ENCODE measurements at places on chromosomes 13 and 19. TPM values are rescaled to one million over a fixed set of nuclear protein-coding genes. Genes with fewer than 3 reads are reported as not detected.

- H3K4me1 ChIP-seq = no peaks in the 10 kb centered on the region
- no peak overlapping the region for H3K27ac ChIP-seq
- H3K27me3 ChIP-seq = no peaks in the 10 kb centered on the region
- no peak overlapping the region for H3K4me3 ChIP-seq
- DNase-seq = no peak
Observed at GRCh38 chr19:7188698-7189629, 105.2 kb downstream of the INSR start.

GRCh38 chr19:18107235-18107634 is 9.7 kb downstream of the MAST3 start:
- no peaks in the 10 kb centered on the region for H3K27me3 ChIP-seq
- peaks cover 7% of the 10 kb centered on the region for H3K4me1 ChIP-seq
- no peaks in the 10 kb centered on the region for H3K36me3 ChIP-seq
- no peak overlapping the region for H3K4me3 ChIP-seq
- no peak overlapping the region for H3K27ac ChIP-seq

DNA sequence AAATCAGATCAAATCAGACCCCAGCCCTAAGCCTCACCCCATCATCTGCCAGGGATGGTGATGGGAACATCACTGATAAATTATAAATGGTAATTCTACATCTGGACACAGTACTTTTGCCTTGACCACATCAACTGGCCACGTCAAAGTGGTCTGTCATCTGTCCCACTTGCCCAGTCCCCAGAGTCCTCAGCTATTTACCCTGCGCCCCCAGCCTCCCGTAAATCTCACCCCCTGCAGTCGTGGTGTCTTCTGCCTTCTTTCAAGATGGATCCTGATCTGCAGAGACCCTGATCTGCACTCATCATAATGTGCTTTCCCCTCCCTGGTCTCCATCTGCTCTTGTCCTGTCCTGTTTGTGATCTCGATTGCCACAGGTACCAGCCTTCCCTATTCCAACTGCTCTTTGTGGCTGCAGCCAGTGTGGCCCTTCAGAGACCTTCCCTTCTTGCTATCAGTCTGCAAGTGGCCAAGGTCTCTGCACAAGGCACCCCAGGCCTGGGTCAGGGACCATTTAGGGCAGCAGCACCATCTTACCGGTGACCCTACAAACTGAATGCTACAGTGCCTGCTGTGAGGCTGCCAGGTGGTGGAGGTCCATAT is 26.7 kb upstream of the POP4 start:
- no peaks in the 10 kb centered on the region for H3K36me3 ChIP-seq
- no peaks in the 10 kb centered on the region for H3K4me1 ChIP-seq
- no peaks in the 10 kb centered on the region for H3K27me3 ChIP-seq
- no peak overlapping the region for H3K27ac ChIP-seq
- H3K4me3 ChIP-seq = no peak overlapping the region

DNA sequence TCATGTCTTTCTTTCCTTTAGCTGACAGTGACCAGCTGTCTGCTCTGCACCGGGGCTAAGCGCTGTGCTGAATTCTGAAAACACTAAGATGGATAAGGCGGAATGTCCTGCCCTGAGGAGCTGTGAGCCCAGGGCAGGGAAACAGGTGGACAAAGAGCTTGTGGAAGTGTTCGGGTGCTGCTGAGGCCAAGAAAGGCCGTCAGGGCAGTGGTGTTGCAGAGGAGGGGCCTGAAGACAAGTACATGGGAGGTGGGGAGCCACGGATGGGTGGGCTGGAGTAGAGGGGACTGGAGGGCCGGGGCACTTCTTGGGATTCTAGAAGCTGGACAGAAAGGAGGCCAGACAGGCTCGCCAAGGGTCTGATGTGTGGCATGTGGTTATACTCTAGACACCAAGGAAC is 66.2 kb upstream of the GPR183 start:
- H3K27me3 ChIP-seq = no peaks in the 10 kb centered on the region
- no peak overlapping the region for H3K27ac ChIP-seq
- H3K4me1 ChIP-seq = no peaks in the 10 kb centered on the region
- H3K4me3 ChIP-seq = no peak overlapping the region

CGB3 gene
- not detected for total RNA-seq

GRCh38 chr19:32543115-32543900 is 37.7 kb upstream of the PDCD5 start:
- DNase-seq = no peak
- no peaks in the 10 kb centered on the region for H3K4me1 ChIP-seq
- H3K36me3 ChIP-seq = no peaks in the 10 kb centered on the region
- no peak overlapping the region for H3K27ac ChIP-seq

DNA sequence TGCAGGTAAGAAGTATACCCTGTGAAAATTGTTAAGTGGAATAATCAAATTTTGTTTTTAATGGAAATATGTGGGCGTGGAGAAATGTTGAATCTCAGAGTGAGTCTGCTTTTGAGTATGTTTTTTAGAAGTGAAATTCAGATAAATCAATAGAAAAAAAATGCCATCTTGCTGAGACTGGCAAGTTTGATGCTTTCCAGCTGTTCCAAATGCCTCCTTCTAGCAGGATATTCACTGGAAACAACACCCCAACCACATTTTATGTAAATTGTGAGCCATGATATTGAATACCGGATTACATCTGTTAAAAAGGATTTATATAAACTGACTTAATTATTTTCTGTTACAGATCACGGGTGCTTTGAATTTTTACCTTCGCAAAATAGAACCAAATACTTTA is 115.4 kb downstream of the ITGBL1 start:
- DNase-seq = no peak
- H3K36me3 ChIP-seq = no peaks in the 10 kb centered on the region

B3GNT3 gene
- total RNA-seq = 2.0 TPM

GRCh38 chr13:39273953-39274738 is 235.9 kb downstream of the NHLRC3 start:
- no peaks in the 10 kb centered on the region for H3K4me1 ChIP-seq
- no peak overlapping the region for H3K4me3 ChIP-seq
- no peaks in the 10 kb centered on the region for H3K36me3 ChIP-seq
- DNase-seq = no peak
- H3K27me3 ChIP-seq = no peaks in the 10 kb centered on the region
- H3K27ac ChIP-seq = no peak overlapping the region

DNA sequence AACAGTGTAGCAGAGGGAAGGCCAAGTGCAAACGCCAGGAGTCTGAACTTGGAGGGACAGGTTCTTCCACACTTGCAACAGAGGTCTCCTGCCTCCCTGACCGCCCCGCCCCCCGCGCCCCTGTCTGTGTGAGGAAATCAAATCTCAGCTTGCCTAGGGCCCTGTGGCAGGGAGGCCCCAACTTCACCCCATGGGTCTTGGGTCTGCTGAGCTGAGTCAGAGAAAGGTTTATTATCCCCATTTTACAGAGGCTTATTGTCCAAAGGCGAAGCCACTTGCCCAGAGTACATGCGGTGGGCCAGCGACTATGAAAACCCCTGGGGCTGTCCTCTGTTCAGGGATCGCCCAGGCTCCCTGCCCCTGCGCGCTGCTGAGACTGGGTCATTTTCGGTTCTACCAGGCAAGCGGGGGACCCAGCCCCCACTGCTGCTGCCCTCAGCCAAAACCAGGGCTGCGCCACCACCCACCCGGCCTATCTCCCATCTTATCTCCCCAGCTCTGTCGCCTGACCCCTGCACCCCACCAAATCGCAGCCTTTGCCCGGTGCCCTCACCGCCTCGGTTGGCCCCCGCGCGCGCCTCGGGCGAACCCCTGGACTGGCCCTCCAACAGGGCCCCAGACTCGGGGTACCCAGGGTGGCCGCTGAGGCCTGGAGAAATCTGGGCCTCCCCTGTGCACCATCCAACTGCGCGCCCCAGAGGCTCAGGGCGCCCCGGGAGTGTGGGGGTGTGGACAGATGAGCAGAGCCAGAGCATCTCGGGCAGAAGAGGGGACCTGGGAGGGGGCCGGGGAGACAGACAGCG is 850 bp upstream of the CERS4 start:
- H3K36me3 ChIP-seq = no peaks in the 10 kb centered on the region
- DNase-seq = no peak
- H3K27ac ChIP-seq = peak overlapping the region; percentile 88

DNA sequence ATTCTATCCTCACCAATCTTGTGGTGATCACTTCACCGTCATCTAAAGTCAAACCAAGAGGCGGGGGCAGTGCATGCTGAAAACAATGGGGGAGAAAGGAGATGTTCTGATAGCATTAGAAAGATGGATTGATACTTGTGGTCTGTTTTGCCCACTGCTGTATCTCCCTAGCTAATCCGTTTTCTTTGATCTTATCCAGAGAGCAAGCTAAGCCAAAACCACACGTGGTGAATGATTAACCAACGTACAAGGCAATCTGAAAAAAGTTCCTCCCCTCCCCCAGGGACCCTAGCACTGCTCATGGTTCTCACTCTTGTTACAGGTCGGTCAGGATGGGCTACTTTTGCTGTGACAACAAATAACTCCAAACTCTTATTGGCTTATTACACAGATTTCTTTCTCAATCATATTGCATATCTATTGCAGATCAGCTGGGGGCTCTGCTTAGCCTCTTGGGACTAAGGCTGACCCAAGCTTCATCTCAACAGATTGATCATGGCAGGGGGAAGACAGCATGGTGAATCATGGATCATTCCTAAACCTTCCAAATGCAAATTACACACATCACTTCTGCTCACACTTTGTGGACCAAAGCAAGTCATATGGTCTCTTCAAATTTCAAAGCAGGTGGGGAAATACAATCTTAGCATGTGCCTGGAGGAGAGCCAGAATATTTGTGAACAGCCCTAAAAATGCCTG is 11.9 kb upstream of the C13orf42 start:
- no peak overlapping the region for H3K27ac ChIP-seq
- no peaks in the 10 kb centered on the region for H3K4me1 ChIP-seq
- H3K4me3 ChIP-seq = no peak overlapping the region
- no peak for DNase-seq

- peaks cover 6% of the 10 kb centered on the region for H3K36me3 ChIP-seq
- H3K4me1 ChIP-seq = peaks cover 6% of the 10 kb centered on the region
- no peaks in the 10 kb centered on the region for H3K27me3 ChIP-seq
- peak overlapping the region; percentile 46 for H3K27ac ChIP-seq
- no peak for DNase-seq
- H3K4me3 ChIP-seq = peak overlapping the region; percentile 73
Observed at GRCh38 chr19:52170304-52170703, 1.1 kb downstream of the ZNF836 start.

DNA sequence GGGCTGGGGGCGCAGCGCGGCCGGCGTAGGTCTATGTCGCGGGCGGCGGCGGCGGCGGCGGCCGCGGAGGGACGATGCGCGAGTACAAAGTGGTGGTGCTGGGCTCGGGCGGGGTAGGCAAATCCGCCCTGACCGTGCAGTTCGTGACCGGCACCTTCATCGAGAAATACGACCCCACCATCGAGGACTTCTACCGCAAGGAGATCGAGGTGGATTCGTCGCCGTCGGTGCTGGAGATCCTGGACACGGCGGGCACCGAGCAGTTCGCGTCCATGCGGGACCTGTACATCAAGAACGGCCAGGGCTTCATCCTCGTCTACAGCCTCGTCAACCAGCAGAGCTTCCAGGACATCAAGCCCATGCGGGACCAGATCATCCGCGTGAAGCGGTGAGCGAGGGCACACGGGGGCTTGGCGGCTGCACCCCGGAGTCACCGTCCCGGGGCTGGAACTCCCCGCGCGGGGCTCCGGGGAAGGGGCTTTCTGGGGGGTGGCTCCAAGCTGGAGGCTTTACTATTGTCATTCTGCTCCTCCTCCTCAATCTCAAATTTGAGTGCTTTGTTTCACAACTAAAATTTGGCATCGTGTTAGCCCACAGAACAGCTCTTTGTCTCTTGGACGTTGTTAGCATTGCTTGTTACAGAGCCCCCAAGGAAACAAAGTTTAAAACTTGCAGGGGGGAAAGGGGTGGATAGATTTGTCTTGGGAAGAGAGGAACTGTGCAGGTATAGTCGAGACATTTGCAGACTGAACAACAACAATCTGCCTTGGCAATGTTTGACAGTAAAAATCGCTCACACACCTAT is 630 bp downstream of the RAP2A start:
- H3K27ac ChIP-seq = peak overlapping the region; percentile 99
- H3K27me3 ChIP-seq = no peaks in the 10 kb centered on the region
- H3K4me1 ChIP-seq = no peaks in the 10 kb centered on the region
- H3K4me3 ChIP-seq = peak overlapping the region; percentile 88
- no peaks in the 10 kb centered on the region for H3K36me3 ChIP-seq

GRCh38 chr19:15294561-15294990 is 37.8 kb downstream of the BRD4 start:
- peak overlapping the region; percentile 23 for H3K27ac ChIP-seq

MRPL57 gene
- 33.9 TPM for total RNA-seq

DNA sequence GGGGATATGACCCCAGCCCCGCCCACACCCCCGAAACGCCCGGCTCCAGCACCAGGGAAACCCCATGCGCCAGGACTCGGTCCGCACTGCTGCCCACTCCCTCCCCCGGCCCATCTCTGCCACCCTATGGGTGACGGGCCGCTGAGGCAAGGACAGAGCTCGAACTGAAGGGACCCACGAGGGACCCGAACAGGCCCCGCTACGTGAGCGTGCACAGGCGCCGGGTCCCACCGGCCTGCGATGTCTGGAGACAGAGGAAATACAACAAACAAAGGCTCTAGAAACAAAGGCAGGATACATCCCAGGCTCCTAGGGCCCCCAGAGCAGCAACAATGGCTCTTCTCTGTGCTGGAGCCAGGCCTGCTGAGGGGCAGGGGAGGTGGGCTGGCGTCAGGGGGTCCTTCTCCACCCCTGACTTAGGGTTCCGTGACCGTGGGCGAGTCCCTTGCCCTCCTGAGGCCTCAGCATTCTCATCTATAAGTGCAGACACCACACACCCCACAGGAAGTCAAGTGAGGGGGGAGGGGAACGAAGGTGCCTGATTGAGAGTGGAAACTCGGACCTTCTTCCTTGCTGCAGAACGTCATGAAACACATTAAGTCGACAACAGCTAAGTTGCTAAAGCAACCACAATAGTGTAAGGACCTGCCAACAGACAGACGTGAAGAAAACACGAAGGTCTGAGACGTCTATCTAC is 3.1 kb downstream of the ABHD17A start:
- H3K27me3 ChIP-seq = no peaks in the 10 kb centered on the region
- peaks cover 14% of the 10 kb centered on the region for H3K4me1 ChIP-seq
- no peaks in the 10 kb centered on the region for H3K36me3 ChIP-seq
- H3K4me3 ChIP-seq = peak overlapping the region; percentile 91
- no peak for DNase-seq
- H3K27ac ChIP-seq = peak overlapping the region; percentile 72

DNA sequence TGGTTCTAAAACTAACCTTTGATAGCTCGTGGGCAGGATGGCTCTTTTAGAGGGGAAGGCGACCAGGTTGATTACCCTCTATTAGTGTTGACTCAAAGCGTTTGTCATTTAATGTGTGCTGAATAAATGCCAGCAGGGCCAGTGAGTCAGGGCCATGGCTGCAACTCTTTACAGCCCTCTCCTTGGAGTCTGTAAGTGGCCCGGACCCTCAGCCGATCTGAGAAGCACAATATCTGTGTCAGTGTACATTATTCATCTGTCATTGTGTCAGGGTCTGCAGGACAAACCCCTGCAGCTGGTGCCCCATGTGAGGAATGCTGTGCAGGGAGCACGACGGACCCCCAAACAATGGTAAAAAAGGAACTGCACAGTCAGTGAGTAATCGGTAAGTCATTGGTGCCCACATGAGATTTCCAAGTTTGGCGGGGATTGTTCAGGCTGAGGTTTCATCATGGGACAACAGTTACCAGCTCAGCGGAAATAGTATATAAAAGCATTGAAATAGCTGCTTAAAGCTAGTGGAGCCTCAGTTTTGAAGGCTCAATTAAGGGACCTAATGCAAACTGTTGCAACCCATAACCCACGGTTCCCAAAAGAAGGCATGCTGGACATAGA is 139.1 kb downstream of the ZNF675 start:
- no peaks in the 10 kb centered on the region for H3K27me3 ChIP-seq
- no peak overlapping the region for H3K4me3 ChIP-seq
- DNase-seq = no peak
- H3K36me3 ChIP-seq = no peaks in the 10 kb centered on the region
- no peak overlapping the region for H3K27ac ChIP-seq
- no peaks in the 10 kb centered on the region for H3K4me1 ChIP-seq

GRCh38 chr13:45373162-45373547 is 32.2 kb upstream of the TPT1 start:
- no peak overlapping the region for H3K4me3 ChIP-seq
- no peak overlapping the region for H3K27ac ChIP-seq
